Activated CD8-positive, alpha-beta memory T cell treated with anti-CD3 and anti-CD28 coated beads for 24 hours (primary cell): ENCODE measurements at places on chromosomes 2 and 18.

DNA sequence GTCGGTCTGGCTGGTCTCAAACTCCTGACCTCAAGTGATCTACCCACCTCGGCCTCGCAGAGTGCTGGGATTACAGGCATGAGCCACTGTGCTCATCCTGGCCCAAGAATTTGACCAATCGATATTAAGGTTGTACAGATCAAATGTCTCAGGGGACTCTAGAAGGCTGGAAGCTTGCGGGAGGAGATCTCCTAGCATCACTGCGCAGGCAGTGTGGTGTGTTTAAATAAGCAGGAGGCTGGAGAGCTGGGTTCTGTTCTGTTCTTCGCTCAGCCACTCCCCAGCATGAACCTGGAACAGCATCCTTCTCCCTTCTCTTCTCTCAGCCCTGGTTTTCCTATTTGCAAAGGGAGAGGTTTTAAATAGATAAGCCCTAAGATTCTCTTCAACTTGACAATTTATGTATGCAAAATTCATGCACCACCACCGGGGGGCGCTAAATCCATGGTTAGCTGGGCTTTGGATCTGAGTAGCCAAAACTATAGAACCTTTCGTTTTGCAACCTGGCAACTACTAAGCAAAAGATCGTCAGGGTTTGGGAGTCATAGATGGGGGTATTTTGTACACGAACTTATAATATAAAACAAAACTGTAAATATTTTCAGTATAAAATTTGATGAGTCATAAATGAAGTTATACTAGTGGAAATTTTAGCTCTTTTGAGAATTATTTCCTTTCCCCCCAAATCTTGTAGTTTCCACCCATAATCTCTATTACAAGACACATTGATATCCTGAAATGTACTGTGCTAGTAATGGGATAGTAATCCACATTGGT is 60.6 kb downstream of the SLC16A14 start:
- DNase-seq: peak; percentile 92

- no peak for DNase-seq
Measured at GRCh38 chr2:54416166-54416813, 39.8 kb upstream of the SPTBN1 start.

DNA sequence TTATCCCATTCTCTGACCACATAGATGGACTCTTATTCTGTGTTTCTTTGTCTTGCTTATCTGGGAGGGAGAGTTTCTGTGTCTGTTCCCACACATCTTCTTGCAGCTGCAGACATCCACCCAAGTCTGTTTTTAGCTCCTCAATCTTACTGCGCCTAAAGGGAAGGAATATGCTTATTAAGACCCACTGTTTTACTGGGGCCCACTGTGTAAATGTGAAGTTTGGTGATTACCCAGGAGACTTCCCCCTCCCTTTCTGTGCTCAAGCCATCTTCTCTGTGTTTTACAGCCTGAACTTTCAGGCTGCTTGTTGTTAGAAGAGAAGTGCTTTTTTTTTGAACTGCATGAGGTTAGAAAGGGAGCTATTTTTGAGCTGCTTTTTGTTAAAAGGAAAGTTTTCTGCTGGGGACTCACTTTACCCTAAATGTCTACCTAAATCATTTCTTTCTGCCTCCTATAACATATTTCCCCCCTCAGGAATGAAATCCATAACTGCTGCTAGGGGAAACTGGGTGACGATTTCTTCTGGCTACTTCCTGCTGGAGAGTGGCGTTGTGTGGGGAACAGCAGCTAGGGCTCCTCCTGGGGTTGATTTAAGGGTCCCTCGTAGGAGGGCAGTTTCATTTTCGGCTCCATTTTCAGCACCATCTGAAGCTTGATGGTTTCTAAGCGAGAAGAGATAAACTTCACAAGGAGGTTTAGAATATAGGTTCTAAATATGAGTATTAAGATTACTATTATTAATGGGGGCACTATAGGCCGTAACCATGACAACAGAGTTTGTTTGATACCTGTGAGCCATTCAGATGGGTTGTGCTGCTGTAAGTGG is 39.5 kb upstream of the GMCL1 start:
- no peak for DNase-seq

DNA sequence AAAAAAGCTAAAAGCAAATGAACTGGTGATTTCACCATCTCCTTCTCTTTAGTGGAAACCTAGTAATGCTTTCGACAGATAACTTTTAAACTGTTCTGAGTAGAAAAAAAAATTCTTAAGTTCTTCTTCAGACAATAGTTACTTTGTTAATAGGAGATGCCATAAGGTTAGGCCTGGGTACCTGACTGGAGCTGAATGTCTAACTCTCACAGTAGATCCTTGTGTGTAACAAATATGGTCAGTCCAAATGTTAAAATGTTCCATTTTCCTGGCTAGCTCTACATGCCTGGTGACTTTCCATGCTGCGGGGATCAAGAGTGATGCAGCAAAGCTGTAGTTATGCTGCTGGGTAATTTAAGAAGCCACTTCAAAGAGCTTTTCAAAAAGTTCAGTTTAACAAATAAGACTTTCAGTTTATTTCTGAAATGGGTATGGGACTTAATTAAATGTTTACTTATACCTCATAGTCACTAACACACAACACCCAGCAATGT is 264.0 kb upstream of the SESTD1 start:
- DNase-seq: no peak

DNA sequence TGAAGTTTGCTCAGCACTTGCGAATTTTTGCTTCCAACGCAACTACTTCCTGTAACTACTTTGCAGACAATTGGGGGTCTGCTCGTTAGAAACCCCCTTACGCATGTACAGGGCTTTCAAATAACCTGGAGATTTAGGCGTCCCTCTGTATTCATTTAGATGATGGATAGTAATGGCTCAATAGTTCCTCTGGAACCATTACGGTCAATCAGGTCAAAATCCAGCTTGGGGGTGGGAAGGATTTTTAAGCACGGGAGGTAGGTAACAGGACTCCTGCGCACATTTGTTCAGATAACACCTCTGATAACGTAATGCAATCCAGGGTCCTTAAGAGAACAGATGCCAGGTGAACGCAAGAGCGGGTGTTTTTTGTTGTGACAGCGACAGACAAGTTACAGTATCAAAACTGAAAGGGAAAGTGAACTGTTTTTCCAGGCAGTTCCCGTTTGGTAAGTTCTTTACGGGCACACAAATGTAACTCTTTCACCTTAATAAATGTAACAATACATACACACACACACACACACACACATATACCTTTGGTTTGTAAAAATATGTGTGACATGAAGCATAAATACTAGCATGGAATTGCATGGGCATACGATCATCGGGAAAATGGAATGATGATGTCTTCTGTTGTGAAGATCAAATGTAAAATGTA is 3.8 kb upstream of the OSR1 start:
- peak; percentile 59 for DNase-seq

GRCh38 chr2:54741250-54741649 is 17.8 kb downstream of the EML6 start:
- DNase-seq: no peak

- peak; percentile 30 for DNase-seq
Measured at GRCh38 chr2:128437204-128437565, 118.5 kb upstream of the HS6ST1 start.

DNA sequence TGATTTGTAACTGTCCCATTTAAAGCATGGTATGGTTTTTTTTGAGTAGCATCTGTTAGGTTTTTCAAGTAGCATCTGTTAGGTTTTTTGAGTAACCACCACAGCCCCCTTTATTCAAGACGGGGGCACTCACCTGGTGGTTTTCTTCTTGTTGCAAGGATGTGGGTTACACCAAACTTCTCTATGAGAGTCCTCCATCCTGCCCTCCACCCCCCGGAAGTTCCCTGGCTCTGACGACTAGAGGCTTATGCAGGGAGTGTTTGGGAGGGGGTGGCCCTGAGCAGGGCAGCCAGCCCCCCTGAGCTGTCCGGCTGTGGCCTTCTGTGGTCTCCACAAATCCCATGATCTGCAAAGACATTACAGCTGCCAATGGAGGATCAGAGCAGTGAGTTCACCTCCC is 39.3 kb downstream of the MTCL1 start:
- no peak for DNase-seq

- no peak for DNase-seq
Measured at GRCh38 chr2:18267501-18267900, 293.0 kb downstream of the RDH14 start.

DNA sequence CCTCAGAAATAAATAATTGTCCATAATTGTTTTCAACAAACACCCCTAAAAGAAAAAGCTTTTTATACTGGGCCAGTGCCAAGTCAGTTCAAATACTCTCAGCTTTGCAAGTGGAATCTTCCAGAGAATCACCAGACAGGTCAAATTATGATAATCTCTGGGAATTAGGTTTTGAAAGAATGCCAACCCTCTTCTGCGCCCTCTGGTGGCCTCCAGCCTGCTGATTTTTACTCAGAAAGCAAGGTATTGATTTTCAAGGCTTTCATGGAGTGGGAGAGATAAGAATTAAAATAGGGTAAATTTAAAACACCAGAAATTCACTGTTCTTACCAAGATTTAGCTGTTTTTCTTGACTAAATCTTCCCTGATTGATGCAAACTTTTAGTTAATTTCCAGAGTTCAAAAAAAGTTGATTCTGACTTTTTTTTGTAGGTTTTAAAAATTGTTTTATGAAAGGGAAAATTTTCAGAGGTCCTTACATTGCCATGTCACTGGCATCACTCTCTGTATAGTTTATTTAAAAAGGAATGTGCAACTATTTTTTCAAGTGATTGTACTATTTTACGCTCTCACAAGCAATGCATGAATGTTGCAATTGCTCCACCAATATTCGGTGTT is 282.9 kb upstream of the TNP1 start:
- no peak for DNase-seq

DNA sequence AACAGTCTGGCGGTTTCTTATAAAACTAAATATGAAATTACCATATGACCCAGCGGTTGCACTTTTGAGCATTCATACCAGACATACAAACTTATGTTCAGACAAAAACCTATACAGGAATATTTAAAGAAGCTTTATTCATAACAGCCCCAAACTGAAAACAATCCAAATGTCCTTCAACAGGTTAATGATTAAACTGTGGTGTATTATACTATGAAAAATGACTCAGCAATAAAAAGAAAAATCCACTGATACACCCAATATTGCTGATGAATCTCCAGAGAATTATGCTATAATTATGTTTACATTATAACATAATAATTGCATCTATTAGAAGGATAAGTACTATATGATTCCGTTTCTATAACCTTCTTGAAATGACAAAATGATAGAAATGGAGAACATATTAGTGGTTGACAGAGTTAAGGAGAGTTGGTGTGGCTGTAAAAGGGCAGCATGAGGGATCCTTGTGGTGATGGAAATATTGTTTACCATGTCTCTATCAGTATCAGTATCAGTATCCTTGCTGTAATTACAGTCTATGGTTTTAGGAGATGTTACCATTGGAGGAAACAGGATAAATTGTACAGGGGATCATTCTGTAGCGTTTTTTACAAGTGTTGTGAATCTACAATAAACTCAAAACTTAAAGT is 127.1 kb downstream of the DSC3 start:
- no peak for DNase-seq

DNA sequence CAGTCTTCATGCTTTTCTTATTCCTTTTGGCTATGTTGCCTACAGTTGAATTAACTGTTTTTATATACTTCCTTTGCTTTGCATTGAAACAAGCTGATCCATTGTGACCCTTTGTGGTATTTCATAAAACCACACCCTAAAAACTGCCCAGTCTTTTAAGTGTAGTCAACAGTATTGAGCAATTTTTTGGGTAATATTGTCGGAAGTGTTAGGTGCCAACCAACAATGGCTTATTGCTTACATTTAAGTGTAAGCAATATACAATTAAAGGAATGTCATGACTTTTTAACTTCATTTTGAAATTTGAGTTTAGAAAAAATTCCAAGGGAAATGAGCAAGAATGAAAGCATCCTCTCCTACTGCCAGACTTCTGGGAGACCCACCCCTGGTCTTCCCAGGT is 174.1 kb downstream of the NEDD4L start:
- no peak for DNase-seq

DNA sequence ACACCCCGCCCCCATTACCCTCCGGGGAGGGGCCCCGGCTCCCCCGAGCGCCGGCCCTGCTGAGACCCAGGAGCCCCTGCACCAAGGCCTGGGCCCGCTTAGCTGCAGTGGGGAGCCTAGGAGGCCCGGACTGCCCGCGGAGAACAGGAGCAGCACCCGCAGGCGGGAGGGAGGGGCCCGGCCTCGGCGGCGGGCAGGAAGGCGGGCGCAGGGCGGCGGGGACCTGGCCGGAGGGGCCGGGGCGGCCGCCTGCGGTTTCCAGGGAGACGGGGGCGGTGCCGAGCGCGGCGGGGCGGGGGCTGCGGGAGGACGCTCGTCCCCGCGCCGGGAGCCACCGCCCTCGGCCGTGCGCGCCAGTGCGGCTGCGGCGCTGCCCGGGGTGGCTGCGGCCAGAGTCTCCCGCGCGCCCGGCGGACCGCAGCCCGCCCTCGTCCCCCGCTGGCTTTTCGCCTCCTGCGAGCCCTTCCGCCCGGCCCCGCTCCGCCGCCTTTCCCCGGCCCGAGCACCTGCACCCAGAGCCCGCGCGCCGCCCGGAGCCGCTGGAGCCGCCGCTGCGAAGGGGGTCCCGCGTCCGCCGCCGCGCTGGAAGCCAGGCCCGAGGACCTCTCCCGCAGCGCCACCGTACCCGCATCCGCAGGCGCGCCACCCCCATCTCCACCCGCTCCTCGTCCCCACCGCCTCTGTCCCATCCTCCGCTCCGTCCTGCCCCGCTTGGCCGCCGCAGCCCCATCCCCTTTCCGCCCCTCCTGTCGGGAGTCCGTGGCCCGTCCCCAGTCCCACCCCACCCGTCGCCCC is 17.2 kb downstream of the GPC1 start:
- no peak for DNase-seq

DNA sequence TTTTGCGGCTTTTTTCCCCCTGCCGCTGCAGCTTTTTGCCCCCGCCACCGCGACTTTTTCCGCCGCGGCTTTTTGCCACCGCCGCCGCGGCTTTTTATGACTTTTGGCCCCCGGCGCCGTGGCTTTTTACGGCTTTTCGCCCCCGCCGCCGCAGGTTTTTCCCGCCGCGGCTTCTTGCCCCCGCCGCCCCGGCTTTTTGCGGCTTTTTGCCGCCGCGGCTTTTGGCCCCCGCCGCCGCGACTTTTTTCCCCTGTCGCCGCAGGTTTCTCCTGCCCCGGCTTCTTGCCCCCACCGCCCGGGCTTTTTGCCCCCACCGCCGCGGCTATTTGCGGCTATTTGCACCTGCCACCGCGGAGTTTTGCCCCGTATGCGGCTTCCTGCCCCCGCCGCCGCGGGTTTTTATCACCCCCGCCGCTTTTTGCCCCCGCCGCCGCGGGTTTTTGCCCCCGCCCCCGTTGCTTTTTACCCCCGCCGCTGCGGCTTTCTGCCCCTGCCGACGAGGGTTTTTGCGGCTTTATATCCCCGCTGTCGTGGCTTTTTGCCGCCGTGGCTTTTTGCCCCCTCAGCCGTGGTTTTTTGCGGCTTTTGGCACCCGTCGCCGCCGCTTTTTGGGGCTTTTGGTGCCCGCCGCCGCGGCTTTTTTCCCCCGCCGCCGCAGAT is 2750.9 kb downstream of the RPIA start:
- peak; percentile 55 for DNase-seq
